Frontal cortex (tissue), 4 donors: ENCODE measurements at places on chromosomes 11 and 22.

DNA sequence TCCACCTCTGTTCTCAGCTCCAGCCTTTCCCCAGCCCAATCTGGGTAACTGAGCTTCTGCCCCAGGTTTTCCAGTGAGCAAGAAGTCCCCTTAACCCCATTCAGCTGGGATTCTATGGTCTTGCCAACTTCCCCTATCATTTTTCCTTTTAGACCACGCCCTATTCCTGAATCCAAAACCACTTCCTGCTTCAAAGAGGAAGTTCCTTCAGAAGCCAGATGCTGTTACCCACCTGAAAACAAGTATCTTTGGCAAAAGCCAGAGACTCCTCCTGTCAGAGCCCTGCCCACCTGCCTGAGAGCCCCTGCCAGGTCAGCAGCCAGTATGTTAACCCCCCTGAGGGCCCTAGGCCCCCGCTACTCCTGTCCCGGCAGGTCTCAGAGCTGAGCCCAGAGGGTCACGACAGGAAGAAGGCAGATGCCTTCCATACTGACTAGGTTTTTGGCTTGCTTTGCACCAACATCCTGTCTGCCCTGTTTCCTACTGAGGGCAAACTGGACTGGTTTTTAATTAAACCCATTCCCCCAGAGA, 20.3 kb upstream of the MICAL2 start:
- no peak for DNase-seq

GRCh38 chr11:14026961-14027360, 64.4 kb downstream of the SPON1 start:
- no peak for DNase-seq

GRCh38 chr11:41320653-41321052, 138.8 kb downstream of the LRRC4C start:
- no peak for DNase-seq

DNA sequence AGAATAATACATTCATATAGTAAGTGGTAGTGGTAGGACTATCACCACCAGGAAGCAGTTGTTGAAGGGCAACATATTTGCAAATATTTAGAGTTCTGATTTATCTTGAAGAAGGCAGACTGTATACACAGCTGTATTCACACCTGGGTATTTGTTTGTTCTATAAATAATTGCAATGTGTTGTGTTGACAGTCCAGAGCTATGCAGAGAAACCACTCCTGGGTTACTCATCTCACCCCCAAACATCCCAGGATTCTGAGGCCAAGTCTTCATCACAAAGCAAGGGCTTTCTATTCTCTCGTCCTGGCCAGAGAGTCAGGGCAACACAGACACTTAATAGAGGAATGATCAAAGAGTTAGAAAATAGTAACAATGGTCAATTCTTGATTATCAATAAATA, 102.1 kb upstream of the FAT3 start:
- no peak for DNase-seq

DNA sequence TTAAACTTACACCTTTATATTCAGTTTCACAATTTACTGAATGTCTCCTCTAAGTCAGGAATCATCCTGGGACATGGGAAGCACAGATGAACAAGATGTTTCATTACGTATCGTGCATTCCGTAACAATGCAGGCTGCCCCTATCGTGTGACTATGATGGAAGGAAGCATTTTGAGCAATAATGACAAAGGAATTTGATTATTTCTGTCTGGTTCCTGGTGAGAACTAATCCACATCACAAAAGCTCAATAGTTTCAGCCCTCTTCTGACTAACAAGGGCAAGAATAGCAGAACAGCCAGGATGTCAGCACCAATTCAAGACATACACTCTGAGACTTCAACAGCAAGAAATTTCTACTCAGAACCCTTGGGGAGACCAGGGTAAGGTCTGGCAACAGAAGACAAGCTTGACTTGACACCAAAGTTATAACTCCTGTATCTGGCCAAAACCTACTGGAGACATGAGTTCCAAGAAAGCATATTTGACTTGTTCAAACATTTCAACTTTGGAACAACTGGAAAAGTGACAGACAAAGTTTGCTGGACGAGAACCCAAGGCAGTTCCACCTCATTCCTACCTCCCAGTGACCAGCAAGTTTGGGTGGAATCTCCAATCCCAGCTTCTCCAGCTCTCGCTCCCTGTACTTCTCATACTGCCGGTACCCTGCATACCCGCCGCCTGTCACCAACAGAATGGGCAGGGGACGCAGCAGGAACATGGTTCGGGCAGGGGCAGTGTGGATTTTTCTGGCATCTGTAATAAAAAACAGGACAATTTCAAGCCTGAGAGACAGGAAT, 14.3 kb downstream of the PISD start:
- DNase-seq: no peak
